Substantia nigra (tissue), 51 donors: ENCODE measurements at places on chromosomes 12 and 14.
A peak's percentile ranks its signal among the peaks of the same experiment; 100 is the strongest.

DNA sequence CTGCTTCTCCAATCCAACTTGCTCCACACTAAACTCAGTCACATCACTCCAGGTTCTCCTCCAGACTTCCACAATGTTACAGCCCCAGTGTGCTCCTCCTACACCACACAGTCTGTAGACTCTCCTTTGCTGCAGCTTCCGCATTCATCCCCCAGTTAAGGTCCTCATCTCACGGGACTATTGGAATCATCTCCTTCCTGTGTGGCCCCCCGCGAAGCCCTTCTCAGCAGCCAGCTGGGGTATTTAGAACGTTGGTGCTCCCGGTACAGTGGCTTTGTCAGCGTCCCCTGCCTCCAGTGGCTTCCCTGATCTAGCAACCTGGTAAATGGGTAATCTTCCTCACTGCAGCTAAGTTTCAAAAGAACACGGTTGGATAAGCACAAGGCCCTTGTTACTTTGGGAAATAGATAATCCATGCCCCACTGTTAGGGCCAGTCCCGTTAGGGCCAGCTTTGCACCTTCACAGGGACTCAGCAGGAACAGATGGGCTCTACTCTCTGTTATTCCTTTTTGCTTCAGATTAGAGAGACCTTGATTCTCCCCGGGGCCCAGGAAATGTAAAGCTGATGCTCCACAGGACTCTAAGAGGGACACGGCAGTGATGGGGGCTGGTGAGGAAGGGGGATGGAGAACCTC lies 823 bp upstream of the TSPAN11 start:
- no peak for DNase-seq

DNA sequence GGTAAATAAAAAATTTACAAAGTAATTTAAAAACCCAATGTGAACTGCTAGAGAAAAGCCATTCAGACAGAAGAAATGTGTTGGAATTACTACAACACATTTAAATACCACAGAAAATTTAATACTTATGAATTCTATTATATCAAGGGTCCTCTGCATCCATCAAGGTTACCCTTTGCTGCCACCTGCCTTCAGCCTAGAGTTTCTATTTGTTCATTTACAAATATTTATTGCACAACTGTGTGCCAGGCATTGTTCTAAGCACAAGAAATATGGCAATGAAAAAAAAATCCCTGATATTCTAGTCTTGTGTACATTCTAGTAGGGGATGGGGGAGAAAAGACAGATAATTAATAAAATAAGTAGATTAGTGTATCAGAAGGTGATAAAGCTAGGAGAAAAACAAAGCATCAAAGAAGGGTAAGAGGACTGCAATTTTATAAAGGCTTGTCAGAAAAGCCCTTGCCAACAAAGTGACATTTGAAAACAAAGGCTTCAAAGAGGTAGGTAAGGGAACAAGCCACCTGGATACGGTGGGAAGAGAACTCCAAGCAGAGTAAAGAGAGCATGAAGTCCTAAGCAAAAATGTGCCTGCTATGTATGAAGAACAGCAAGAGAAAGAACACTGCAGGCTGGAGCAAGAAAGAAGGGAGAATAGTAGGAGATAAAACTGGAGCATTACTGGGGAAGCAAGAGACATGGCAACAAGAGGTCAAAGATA lies 59.1 kb upstream of the SLC6A13 start:
- DNase-seq, result no peak

- DNase-seq, result no peak
Observed at GRCh38 chr12:11891754-11892386, 178.9 kb upstream of the BCL2L14 start.

DNA sequence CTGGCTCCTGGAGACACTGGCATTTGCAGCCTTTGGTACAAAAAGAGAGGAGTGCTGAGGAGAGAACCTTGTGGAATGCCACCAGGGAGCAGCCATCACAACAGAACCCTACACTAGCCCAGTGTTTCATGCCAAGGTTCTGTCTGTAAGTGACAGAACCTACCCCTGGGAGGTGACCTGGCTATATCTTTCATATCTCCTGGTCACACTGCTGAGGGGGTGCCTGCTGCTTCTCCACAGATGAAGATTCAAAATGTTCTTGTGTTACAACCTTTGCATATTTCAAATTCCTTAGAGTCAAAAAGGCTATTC lies 12.7 kb upstream of the EIF4B start:
- DNase-seq, result no peak

GRCh38 chr12:62466594-62467491 lies at the start of gene MON2:
Gene MON2, plus strand, starts transcription at chr12:62466826. Its CDS starts 382 bp downstream, at chr12:62467208.
- peak; percentile 69 for DNase-seq

- DNase-seq, result no peak
Observed at GRCh38 chr14:91171291-91171690, 57.4 kb downstream of the DGLUCY start.

GRCh38 chr12:122200541-122201175 lies 2.9 kb upstream of the B3GNT4 start:
- DNase-seq, result no peak

DNA sequence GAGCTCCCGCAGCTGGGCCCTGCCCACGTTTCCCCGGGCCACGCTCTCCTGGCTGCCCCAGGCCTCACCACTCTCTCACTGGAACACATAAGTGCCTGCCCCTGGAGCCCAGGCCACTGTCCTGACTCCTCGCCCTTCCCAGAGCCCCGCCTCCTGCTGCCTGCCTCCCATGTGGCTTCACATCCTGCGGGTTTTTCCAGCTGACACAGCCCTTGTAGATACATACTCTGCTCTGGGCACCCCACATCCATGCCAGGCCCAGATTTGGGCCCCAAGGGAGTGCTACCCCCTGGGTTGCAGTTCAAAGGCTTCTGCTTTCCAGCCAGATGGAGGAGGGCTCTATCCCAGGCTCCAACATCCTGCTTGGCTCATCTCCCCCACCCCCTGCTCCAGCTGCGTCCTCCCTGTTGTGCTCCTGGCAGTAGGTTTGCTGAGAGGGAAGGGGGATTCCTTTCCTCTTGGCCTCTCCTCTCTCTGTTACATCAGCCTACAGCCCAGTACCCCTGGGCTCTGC lies 60.1 kb downstream of the TSPAN9 start:
- no peak for DNase-seq

- DNase-seq, result peak; percentile 35
Observed at GRCh38 chr14:51014086-51014485, 69.8 kb upstream of the PYGL start.

DNA sequence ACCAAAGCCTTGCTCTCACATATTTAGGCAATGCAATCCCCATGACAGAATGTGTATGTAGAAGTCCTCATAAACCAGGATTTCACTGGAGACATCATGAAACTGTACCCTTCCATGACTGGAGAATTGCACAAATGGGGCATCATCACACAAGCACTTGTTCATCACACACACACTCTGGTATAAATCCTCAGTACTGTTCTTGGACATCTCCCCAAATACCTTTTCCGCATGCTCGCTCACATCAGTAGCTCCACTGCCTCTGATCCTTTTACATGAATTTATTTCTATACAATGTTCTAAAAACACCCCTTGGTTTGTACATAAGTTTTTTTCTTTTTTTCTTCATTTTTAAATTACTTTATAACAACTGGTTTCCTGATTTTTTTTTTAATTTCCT lies 3.3 kb upstream of the ING4 start:
- DNase-seq, result no peak

DNA sequence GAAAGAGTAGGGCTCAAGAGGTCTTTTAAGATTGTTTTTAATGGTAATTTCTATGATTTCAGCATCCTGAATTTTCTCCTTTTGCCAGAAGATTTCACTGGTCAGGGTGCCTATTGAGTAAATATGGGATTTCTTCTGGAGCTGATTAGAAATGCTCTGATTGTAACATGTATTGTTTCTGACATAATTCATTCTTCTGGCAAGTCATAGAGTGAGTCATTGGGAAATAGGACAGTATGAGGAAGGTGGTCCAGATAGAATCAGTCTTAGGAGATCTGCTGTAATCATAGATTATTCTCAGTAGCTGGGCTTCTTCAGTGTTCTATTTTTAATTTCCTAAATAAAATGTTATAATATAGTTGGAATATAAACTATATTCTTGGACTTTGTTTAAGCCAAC lies 182.0 kb upstream of the NAV3 start:
- DNase-seq, result no peak
